Effector memory CD8-positive, alpha-beta T cell (primary cell): ENCODE measurements at places on chromosomes 2 and 18.

GRCh38 chr2:213766062-213766461, 481.8 kb downstream of the SPAG16 start:
- H3K4me3 ChIP-seq, result no peak overlapping the region
- no peak overlapping the region for H3K27ac ChIP-seq
- no peaks in the 10 kb centered on the region for H3K27me3 ChIP-seq
- H3K4me1 ChIP-seq, result no peaks in the 10 kb centered on the region
- no peaks in the 10 kb centered on the region for H3K36me3 ChIP-seq
- DNase-seq, result no peak

DNA sequence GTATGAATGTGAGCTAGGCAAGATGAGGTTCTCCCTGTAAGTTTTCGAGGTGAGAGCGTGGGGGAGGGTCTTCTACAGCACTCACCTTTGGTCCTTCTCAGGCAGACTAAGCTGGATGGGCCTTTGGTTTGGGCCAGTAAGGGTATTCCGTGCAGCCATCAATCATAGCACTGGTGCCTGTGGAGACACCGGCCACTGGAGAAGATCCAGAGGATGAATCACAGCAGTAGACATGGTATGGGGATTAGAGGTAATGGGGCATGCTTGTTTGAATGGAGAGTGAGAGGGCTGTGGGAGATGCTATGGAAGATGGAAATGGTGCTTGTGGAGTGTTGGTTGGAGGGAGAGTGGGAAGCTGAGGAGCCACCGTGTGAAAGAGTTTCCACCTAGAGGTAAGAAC, 16.1 kb downstream of the MAPRE3 start:
- H3K4me3 ChIP-seq, result no peak overlapping the region
- no peaks in the 10 kb centered on the region for H3K27me3 ChIP-seq
- no peaks in the 10 kb centered on the region for H3K4me1 ChIP-seq
- no peaks in the 10 kb centered on the region for H3K36me3 ChIP-seq
- no peak for DNase-seq

- no peaks in the 10 kb centered on the region for H3K27me3 ChIP-seq
- no peak overlapping the region for H3K27ac ChIP-seq
- no peak for DNase-seq
- H3K4me1 ChIP-seq, result no peaks in the 10 kb centered on the region
These were observed 75.1 kb upstream of the NOL4 start for GRCh38 chr18:34299828-34300227.

DNA sequence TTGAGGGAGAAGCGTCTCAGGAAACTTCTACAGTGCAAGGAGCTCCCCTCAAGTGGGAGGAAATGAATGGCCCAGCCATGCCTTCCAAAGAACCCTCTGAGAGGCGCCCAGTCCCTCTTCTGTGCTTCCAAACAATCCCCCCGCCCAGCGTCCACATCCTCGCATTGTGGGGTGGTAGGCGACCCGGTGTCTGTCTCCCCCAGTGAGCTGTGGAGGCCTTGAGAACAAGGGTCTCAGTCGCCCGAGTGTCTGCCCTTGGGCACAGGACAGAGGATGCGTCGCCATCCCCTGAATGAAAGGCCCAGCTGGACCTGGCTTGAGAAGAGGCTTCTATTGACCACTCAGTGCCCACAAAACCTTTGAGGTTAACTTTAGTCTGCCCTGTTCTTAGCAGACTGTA, 29.7 kb downstream of the INPP5D start:
- H3K4me3 ChIP-seq, result no peak overlapping the region
- DNase-seq, result no peak
- H3K36me3 ChIP-seq, result peaks cover 67% of the 10 kb centered on the region
- peak overlapping the region; percentile 100 for H3K27ac ChIP-seq

GRCh38 chr2:159606287-159606686, 10.1 kb downstream of the BAZ2B start:
- no peak overlapping the region for H3K27ac ChIP-seq
- no peaks in the 10 kb centered on the region for H3K27me3 ChIP-seq
- no peak overlapping the region for H3K4me3 ChIP-seq
- no peaks in the 10 kb centered on the region for H3K4me1 ChIP-seq
- H3K36me3 ChIP-seq, result no peaks in the 10 kb centered on the region

GRCh38 chr18:34837769-34838272, 127.7 kb downstream of the DTNA start:
- H3K36me3 ChIP-seq, result peaks cover 2% of the 10 kb centered on the region
- H3K27ac ChIP-seq, result no peak overlapping the region
- DNase-seq, result no peak

DNA sequence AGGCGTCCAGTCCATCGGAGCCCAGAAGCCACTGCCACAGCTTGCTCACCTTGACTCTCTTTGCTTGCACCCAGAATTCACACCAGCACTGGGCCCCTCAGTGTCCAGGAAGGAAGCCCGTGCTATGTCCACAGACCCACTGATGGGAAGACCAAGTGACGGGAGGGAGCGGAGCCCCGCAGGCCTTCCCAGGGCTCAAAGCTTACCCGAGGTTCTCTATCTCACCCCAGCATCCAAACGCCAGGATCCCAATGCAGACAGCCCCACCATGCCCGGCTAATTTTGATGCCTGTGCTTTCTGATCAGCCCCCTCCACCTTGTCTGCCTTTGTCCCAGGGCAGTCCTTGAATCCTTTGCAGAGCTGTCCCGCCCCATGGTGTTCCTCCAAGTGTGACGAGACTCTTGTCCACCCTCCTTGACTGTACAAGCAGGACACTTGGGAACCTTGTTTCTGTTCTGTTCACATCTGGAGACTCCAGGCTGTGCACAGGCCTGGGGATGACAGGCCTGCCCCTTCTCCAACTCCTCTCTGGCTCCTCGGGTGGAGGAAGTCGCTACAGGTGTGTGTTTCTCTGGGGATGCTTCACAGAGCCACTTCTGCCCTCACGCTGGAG, 12.0 kb downstream of the NPPC start:
- no peak for DNase-seq
- peaks cover 17% of the 10 kb centered on the region for H3K27me3 ChIP-seq
- H3K4me3 ChIP-seq, result no peak overlapping the region
- peaks cover 4% of the 10 kb centered on the region for H3K36me3 ChIP-seq
- H3K4me1 ChIP-seq, result no peaks in the 10 kb centered on the region
- H3K27ac ChIP-seq, result no peak overlapping the region

DNA sequence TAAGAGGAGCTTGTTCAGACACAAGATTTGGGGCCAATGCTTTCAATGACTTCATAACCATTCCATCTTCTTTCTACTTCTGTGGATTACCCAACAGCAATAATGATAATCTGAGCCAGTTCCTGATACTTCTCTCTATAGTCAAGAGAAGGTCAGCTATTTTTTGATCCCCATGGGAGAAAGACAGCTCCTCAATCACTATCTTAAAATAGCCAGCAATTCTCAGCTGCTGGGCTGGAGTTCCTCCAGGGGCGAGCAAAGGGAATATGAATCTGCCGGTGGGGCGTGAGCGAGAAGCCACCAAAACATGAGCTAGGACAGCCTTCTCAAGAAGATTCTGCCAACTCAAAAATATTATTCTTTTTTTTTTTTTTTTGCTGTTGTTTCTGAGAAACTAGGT, at the start of gene TMEM182:
Gene TMEM182, plus strand, starts transcription at position 269 of the 400 bp plus-strand sequence. CDS start 187 bp downstream, outside the sequence.
- H3K27me3 ChIP-seq, result no peaks in the 10 kb centered on the region
- peaks cover 4% of the 10 kb centered on the region for H3K36me3 ChIP-seq
- H3K4me3 ChIP-seq, result no peak within 1 kb of the TSS
- no peaks in the 10 kb centered on the region for H3K4me1 ChIP-seq
- H3K27ac ChIP-seq, result no peak within 1 kb of the TSS
- DNase-seq, result no peak

GRCh38 chr2:64145119-64145518, 899 bp upstream of the PELI1 start:
- H3K4me1 ChIP-seq, result peaks cover 17% of the 10 kb centered on the region
- no peaks in the 10 kb centered on the region for H3K27me3 ChIP-seq
- no peak for DNase-seq
- peak overlapping the region; percentile 95 for H3K27ac ChIP-seq
- H3K4me3 ChIP-seq, result peak overlapping the region; percentile 97

DNA sequence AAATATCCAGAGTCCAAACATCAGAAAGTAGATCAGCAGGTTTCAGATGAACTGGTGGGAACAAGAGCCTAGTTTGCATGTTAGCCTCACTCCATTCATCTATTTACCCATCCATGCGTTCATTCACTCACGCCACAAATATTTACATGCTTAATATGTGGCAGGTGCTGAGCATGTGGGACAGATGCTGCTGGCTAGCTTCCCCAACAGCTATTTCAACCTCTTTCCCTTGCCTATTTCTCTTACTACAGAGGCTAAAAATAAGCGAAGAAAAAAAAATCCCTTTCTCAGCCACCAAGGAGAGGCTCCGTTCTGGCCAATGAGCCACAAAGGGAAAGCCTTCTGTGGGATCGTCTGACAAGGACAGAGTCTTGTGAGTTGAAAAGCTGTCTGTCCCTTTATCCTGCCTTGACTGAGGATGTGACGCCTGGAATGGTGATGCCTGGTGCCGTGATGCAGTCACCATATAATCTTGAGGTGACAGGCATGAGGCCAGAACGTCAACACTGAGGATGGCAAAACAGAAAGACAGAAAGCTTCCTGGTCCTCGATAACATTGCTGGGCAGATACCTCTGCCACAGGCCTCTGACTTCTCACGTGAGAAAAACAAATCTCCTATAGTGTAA, 78.2 kb downstream of the KCTD1 start:
- no peak for DNase-seq
- H3K27ac ChIP-seq, result no peak overlapping the region
- no peaks in the 10 kb centered on the region for H3K4me1 ChIP-seq

DNA sequence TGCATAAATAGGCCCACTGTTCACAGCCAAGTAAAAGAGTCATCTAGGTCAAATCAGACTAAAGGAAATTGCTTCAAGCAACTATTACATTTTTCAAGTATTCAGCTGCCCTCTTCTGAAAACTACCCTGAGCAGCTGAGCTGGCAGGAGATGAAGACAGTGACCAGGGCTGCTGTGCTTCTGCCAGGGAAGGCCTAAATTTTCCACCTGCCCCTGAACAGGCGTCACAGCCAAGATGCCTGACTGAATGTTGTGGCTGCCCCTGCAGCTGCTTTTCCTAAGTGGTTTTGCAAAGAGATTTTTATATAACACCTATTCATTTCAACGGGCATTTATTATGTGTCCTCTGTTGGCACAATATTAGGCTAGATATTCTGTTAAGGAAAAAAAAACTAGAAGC, 96.7 kb upstream of the RPE start:
- H3K4me1 ChIP-seq, result no peaks in the 10 kb centered on the region
- H3K27ac ChIP-seq, result no peak overlapping the region
- no peaks in the 10 kb centered on the region for H3K36me3 ChIP-seq
- H3K4me3 ChIP-seq, result no peak overlapping the region
- DNase-seq, result no peak

DNA sequence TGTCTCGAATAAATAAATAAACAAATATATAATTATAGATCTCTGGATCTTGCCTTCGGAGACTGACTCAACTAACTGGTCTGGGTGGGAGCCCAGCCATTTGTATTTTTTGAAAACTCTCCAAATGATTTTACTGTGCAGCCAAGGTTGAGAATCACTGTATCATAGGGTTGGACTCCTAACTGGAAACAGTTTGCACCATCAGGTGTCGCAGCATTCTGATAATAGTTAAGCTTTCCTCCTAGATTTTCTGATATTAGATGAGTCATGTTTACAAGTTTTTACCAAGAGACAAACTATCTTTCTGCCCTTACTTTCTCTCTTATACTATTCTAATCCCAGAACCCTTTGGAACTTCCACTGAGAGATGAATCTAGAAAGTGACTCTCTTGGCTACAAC, 16.8 kb downstream of the IL37 start:
- DNase-seq, result no peak
- H3K27ac ChIP-seq, result no peak overlapping the region
- no peaks in the 10 kb centered on the region for H3K4me1 ChIP-seq
- H3K36me3 ChIP-seq, result no peaks in the 10 kb centered on the region
- no peak overlapping the region for H3K4me3 ChIP-seq
- H3K27me3 ChIP-seq, result no peaks in the 10 kb centered on the region

GRCh38 chr2:70941701-70942100, 6.0 kb downstream of the ATP6V1B1 start:
- DNase-seq, result no peak
- no peak overlapping the region for H3K4me3 ChIP-seq
- H3K27me3 ChIP-seq, result peaks cover 2% of the 10 kb centered on the region
- no peak overlapping the region for H3K27ac ChIP-seq
- H3K4me1 ChIP-seq, result no peaks in the 10 kb centered on the region

- H3K36me3 ChIP-seq, result peaks cover 59% of the 10 kb centered on the region
- H3K27me3 ChIP-seq, result no peaks in the 10 kb centered on the region
- H3K4me3 ChIP-seq, result no peak overlapping the region
- no peak for DNase-seq
These were observed 34.9 kb downstream of the PTCD3 start for GRCh38 chr2:86140969-86141392.

DNA sequence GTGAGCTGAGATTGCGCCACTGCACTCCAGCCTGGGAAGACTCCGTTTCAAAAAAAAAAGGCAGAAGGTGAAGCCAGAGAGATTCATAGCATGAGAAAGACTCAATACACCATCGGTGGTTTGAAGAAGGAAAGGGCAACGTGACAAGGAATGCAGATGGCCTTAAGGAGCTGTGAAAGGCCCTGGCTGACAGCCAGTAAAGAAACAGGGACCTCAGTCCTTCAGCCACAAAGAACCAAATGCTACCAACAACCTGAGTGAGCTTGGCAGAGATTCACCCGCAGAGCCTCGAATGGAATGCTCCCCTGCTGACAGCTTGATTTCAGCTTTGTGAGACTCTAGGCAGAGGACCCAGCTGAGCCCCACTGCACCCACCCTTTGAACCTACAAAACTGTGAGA, 154.9 kb upstream of the NDUFV2 start:
- no peak overlapping the region for H3K4me3 ChIP-seq
- DNase-seq, result no peak
- no peak overlapping the region for H3K27ac ChIP-seq
- H3K27me3 ChIP-seq, result peaks cover 29% of the 10 kb centered on the region

- DNase-seq, result no peak
- no peaks in the 10 kb centered on the region for H3K27me3 ChIP-seq
- no peak overlapping the region for H3K27ac ChIP-seq
- peaks cover 4% of the 10 kb centered on the region for H3K36me3 ChIP-seq
- H3K4me3 ChIP-seq, result no peak overlapping the region
These were observed 55.3 kb downstream of the C2orf76 start for GRCh38 chr2:119311371-119311770.

DNA sequence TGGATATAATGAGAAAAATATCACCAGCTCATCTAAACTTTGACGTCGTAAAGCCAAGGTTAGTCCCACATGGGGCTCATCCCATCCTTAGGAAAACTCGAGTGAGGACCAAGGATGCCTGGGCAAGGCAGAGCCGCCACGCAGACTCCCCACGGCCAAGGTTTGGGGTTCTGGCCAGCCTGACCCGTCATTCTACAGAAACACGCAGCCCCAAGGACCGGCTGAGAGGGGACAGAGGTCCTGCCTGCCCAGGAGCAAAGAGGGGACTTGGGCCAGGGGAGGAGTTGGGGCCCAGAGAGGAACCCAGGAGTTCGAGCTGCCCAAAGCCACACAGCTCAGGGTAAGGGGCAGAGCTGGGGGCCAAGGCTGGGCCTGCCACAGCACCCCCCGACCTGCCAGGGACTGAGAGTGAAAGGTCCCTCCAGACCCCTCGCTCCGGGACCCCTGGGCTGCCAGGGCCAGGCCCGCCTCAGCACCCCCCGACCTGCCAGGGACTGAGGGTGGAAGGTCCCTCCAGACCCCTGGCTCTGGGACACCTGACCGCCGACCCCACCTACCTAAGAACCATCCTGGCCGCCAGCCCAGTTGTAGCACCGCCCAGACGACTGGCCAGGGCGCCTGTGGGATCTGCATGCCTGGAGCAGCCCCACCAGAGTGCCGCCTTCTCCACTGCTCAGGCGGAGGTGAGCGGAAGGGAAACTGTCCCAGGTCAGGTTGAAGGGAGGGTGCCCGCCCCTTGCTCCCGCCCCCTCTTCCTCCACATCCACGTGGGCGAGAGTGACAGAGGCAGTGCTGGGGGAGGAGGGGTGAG, at the start of gene PDCD1:
Gene PDCD1, minus strand, starts transcription at position 689 of the 811 bp plus-strand sequence. Its CDS starts 56 bp downstream, at position 633.
- peaks cover 58% of the 10 kb centered on the region for H3K4me1 ChIP-seq
- no peaks in the 10 kb centered on the region for H3K27me3 ChIP-seq
- peak within 1 kb of the TSS; percentile 93 for H3K27ac ChIP-seq
- DNase-seq, result no peak
- H3K4me3 ChIP-seq, result peak within 1 kb of the TSS; percentile 73
- H3K36me3 ChIP-seq, result peaks cover 33% of the 10 kb centered on the region
